ENCODE measurements at places on chromosomes 1 and 21.

GRCh38 chr21:35458405-35458804 is 409.3 kb upstream of the RUNX1 start:
- no peak for DNase-seq

DNA sequence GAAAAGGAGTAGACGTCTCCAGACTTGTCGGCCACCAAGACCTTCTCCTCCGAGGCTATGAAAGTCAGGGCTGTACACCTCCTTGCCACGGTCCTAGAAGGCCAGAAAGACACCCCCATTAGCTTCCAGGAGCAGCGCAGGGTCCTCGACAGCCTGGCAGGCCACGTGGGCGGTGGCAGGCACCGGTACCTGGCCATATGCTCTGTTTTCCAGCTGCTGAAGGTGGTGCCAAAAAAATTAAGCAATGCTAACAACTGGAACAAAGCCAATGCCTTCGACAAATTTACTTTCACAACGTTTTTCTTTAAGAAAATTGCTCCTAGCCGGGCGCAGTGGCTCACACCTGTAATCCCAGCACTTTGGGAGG is 15.9 kb downstream of the WDR4 start:
- no peak for DNase-seq

DNA sequence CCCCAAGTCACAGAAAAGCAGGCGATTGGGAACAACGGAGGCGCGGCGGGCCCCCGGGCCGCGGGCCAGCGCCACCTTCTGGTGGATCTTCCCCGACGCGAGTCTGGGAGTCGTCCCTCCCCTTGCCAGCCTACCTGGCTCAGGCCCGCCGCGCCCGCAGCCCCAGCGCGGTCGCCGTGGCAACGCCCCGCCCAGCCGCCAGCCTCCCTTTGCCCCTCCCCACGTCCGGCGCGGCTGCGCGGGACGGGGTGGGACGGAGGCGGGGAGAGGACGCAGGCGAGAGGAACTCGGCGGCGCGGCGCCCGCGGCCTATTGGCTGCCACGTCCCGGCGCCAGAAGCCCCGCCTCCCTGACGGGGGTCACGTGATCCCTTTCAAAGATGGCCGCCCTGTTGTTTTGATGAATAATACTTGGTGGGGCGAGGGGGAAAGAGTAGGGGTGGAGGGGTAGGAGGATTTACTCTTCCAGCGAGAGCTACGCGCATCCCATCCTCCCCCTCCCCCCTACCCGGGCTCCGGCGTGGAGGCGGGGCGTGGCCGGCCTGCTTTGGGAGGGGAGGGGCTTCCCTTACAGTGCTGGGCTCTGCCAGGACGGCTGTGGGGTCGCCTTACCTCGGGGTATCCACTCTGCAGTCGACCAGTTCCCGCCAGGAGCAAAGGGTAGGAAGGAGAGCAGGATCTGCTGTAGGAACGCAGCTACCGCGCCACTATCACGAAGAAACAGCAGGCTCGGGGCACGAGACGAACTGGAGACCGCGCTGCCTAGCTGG is at the start of gene UBE4B:
UBE4B (plus strand) TSS at position 369 of the 769 bp plus-strand sequence. CDS start 713 bp downstream, outside the sequence.
- DNase-seq, result peak; percentile 99

- no peak for DNase-seq
Observed at GRCh38 chr1:36183309-36183856, 27.4 kb downstream of the MAP7D1 start.
